ENCODE measurements at places on chromosomes 2 and 18. TPM values are rescaled to one million over a fixed set of nuclear protein-coding genes. Genes with fewer than 3 reads are reported as not detected.

Gene SERPINB4
- total RNA-seq: not detected

Gene SETBP1
- total RNA-seq: 26.2 TPM

Gene GAD1
- not detected for total RNA-seq

Gene INPP5D
- 40.4 TPM for total RNA-seq

GRCh38 chr2:179422037-179422643 lies 157.5 kb upstream of the SESTD1 start:
- peak; percentile 87 for DNase-seq
- no peak overlapping the region for H3K4me3 ChIP-seq
- H3K36me3 ChIP-seq: no peaks in the 10 kb centered on the region
- no peaks in the 10 kb centered on the region for H3K27me3 ChIP-seq
- no peak overlapping the region for H3K27ac ChIP-seq
- H3K4me1 ChIP-seq: no peaks in the 10 kb centered on the region

DNA sequence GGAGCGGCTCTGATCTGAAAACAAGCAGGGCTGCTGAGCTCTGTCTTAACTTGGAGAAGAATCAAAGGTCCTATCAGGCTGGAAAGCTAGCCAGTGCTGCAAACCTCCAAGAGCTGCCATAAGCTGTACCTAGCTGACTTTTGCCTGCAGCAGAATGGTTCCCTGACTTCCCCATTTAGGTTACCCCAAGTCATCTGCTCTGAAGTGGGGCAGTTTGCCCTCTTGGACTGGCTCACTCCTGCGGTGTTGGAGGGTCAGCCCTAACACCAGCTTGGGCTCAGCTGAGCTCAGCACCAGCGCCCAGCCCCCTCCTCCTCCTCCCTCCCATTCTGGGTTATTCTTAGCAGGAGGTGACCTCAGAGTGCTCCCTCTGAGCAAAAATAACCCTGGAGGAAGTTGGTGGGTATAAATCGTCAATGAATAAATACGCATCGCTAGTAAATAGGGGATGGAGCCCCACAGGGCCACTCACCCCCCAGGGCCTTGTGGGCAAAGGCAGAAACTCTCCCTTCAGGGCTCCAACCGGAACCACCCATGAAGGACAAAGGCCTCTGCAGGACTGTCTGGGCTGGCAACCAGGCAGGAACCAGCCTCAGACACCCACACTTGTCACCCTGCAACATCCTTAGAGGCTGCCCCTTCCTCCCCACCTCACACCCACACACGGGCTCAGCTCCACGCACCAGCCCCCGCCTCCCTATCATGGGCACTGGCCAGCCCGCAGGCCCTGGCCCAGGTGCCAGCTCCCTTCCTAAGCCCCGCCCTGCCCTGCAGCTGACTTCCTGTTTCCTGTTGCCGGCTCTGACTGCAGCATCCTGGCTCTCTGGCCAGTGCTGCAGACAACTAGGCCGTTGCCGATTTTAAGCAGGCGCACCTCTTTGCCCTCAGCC lies 46.9 kb downstream of the DNMT3A start:
- H3K4me1 ChIP-seq: peaks cover 22% of the 10 kb centered on the region
- peak; percentile 59 for DNase-seq
- H3K36me3 ChIP-seq: no peaks in the 10 kb centered on the region
- H3K27me3 ChIP-seq: no peaks in the 10 kb centered on the region
- H3K4me3 ChIP-seq: no peak overlapping the region

DNA sequence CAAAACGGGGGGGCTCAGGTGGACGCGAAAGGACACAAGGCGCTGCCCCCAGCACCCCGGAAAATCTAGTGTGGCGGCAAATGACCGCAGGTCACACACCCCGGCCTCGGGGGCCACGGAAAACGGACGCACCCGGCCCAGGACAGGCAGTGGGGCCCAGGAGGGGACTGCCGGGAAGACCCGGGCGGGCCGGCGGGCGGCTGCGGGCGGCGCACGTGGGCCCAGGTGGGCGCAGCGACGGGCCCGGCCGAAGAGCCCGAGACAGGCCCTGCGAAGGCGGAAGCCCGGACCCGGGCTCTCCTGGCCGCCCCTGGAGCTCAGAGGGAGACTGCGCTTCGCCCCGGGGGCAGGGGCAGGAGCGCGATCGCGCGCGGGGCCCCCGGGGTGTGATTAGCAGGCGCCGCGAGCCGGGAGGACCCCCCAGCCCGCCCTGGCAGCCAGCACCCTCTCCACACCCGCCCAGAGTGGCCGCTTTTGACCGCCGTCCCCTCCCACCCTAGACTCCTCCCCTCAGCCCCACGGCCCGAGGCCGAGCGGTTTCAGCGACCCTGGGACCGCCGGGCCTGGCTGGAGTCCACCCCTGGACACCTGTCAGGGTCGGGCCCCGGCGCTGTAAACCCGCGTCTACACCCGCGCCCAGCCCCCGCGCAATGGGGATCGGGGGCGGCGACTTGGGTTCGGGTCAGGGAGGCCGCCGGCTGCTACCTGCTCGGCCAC lies 773 bp downstream of the MBP start:
- peak overlapping the region; percentile 94 for H3K27ac ChIP-seq
- peaks cover 35% of the 10 kb centered on the region for H3K4me1 ChIP-seq
- H3K36me3 ChIP-seq: no peaks in the 10 kb centered on the region
- H3K4me3 ChIP-seq: peak overlapping the region; percentile 82

DNA sequence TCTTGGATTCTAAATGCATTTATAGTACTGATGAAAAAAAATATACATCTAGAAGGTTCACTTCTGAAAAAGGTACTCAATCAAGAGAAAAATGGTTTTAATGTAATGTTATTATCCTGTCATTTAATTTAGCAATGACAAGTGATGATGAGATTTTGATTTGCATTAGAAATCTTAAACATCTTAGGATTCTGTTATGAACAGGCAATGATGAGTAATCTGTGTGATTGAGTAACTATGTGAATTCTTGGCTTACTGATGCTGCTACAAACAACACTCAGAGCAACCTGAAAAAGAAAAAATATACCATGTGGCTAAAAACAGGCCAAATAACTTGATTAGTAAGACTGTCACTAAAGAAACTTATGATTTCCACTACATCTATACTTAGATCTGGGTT lies 30.1 kb downstream of the RBKS start:
- H3K36me3 ChIP-seq: no peaks in the 10 kb centered on the region
- H3K27ac ChIP-seq: no peak overlapping the region
- no peak for DNase-seq
- H3K4me1 ChIP-seq: no peaks in the 10 kb centered on the region
- H3K4me3 ChIP-seq: no peak overlapping the region

- no peak overlapping the region for H3K4me3 ChIP-seq
- H3K27ac ChIP-seq: peak overlapping the region; percentile 25
- DNase-seq: no peak
- H3K27me3 ChIP-seq: no peaks in the 10 kb centered on the region
These were observed 887 bp upstream of the ZNF396 start for GRCh38 chr18:35377875-35378573.

All from tibial nerve (tissue), 4 donors.